ENCODE measurements at places on chromosomes 7 and 10.

GRCh38 chr7:72025381-72025960 lies 386.7 kb downstream of the CALN1 start:
- DNase-seq = no peak

GRCh38 chr7:152847386-152847908 lies 87.9 kb downstream of the ACTR3B start:
- DNase-seq = no peak

GRCh38 chr10:91420868-91421267 lies 10.7 kb downstream of the HECTD2 start:
- no peak for DNase-seq

- DNase-seq = no peak
Observed at GRCh38 chr10:72830625-72831024, 62.9 kb upstream of the OIT3 start.

- no peak for DNase-seq
Observed at GRCh38 chr7:91767820-91768219, 112.7 kb downstream of the MTERF1 start.

DNA sequence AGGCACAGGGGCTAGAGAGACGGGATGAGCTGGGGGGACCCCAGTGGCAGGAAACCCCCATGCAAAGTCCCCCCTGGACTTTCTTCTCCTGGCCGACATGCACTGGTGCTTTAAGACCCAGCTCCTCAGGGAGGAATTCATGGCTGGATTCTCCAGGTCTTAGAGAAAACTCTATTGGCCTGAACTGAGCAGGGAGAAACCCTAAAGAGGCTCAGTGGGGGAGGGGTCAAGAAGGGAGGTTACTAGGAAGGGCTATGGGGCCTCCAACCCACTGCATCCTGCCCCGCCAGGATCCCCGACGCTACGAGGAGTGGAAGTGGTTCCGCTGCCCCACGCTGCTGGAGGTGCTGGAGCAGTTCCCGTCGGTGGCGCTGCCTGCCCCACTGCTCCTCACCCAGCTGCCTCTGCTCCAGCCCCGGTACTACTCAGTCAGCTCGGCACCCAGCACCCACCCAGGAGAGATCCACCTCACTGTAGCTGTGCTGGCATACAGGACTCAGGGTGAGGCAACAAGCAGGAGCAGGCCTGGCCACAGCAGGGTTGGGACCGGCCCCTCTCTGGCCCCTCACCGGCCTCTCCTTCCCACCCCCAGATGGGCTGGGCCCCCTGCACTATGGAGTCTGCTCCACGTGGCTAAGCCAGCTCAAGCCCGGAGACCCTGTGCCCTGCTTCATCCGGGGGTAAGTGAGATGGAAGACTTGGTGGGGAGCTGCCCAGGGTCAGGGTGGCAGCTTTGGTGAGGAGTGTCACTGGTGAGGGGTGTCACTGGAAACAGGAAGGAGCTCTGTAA lies 13.8 kb downstream of the ATG9B start:
- no peak for DNase-seq

DNA sequence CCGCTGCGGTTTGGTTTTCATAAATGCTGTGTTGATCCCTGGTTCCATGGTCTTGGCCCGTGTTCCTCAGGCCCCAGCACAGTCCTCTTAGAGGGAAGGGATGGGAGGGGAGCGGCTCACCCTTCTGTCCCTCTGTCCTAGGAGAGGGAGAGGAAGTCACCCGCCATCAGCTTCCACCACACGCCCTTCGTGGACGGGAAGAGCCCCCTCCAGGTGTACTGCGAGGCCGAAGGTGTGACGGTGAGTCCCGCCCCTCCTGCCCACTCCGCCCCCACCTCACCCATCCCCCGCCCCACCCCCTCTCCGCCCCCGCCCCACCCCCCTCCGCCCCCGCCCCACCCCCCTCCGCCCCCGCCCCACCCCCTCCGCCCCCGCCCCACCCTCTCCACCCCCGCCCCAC lies 37.5 kb upstream of the DPYSL4 start:
- DNase-seq = no peak

DNA sequence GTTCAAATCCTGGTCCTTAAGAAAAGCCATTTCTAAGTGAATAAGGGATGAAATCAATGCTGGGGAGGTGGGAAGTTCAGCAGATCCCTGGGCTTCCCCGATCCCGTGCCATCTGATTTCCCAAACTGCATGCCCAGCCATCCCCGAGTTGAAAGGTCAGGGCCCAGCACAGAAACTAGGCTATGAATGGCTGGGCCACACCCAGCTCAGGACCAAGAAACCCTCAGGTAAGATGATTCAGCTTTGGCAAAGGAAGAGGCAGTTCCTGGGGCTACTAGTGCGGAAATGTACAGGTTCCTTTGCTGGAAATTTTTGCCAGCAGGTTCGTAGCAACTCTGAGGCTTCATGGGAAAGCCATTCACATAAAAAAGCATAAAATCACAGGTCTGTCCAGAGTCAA lies 182.7 kb downstream of the FAM107B start:
- no peak for DNase-seq

DNA sequence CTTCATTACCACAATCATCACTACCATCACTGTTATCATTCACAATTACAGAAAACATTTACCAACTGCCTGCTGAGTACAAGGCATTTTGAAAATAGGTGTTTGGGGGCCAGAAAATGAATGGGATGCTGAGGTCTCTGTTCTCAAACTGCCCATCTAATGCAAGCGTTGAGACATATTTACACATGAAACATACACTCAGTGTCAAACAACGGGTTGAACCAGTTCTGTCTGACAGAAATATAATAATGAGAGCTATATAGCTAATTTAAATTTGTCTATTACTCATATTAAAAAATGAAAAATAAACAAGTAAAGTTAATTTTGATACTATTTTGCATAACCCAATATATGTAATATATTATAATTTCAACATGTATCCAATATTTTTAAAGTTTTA lies 303.1 kb downstream of the KCNMA1 start:
- DNase-seq = no peak

DNA sequence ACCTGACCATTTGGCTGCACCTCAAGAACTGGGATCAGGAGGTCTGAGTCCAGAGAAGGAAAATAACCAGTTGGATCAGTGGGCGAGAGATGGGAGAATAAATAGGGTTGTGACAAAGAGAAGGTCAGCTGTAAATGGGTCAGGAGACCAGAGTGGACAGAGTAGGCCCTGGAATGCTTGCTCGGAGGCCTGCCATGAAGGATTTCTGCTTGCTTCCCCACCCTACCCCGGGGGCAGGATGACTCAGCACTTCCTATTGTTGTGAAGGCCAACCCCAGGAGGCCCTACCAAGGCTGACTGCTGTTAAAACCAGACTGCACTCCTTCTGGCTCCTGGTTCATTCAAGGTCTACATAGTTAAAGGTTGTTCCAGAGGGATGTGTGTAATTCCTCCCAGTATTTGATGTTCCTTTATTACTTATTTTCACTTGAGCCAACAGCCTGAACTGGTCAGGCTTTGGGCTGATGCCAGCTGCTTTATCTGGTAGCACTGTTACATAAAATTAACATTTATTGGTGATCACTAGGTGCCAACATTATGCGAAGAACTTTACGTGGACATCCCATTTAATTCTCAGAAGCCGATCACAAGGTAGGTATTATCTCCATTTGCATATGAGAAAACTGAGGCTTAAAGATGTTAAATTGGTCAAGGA lies 27.3 kb upstream of the IFRD1 start:
- DNase-seq = peak; percentile 84

DNA sequence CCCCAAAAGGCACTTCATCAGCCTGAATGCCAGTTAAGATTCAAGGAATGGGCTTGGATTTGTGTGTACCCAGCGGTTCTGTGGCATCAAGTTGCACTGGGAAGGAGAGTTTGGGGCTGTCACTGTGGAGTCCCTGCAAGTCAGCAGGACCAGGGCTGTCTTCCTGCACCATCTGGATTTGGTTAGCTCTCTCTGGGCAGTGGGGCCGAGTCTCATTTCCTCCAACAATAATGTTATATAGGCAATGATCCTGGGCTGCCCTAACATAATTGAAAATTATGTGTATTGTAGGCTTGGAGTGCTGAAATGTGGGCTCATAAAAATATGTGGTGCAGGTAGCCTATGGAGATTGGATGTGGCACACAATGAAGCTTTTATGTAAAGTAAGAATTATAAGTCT lies 87.2 kb downstream of the TCF7L2 start:
- DNase-seq = no peak

DNA sequence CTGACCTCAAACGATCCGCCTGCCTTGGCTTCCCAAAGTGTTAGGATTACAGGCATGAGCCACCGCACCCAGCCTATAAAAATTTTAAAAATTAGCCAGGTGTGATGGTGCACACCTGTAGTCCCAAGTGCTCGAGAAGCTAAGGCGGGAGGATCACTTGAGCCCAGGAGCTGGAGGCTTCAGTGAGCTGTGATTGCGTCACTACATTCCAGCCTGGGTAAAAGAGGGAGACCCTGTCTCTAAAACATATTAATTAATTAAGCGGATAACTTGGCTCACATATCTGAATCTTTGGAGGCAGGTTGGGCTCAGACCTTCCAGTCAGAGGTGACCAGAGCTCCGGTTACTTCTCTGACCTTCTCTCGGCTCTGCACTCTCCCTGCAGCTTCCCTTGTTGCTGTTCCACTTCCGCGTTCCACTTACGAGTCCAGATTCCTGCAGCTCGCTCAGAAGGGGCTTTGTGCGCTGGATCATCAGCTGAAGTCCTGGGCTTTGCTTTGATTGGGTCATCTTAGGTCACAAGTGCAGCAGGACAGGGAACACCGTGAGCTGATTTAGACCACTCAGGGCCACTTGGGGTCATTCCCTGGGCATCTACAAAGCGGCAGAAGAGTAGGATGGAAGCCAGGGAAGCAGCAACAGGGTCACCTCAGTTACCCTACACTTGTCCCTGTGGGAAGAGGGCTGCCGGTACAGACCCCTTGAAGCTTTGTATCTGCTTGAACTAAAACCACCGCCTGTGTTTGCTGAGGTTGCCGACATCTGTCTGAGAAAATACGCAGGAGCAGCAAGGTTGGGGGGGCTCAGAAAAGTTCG lies 2.0 kb upstream of the ARPC1B start:
- DNase-seq = no peak

DNA sequence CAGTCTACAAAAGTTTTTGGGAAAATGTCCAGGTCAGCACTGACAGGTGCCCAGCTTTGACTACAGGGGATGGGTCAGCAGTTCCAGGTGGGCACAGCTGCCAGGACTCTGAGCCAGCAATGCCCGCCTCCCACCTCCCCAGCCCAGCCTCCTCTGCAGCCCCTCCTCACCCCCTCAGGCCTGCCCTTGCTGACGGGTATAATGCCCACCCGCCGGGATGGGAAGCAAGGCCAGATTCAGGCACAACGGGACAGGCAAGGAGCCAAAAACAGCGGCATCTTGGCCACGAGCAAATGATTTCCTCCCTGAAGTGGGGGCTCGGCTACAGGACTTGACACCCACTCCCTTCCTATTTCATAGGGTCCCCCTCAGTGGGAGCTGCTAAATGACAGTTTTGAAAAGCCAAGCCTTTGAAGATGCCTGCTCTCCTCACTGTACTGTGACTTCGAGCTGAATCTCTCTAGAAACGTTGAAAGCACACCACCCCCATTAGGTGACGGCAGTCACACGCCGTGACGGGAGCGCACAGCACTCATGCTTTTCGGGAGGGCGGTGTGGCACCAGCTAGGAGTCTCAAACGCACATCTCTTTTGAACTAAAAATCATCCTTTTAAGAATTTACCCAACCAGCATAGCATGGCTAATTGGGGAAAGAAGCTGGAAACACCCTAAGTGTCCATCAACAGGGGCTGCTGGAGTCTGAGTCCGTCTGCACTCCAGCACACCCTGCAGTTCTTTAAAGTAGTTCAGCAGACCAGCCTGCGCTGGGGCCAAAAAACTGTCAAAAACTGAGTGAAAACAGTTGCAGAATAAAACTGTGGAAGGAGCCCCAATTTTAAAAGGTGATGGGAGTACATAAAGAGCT lies 29.6 kb downstream of the MAD1L1 start:
- no peak for DNase-seq

DNA sequence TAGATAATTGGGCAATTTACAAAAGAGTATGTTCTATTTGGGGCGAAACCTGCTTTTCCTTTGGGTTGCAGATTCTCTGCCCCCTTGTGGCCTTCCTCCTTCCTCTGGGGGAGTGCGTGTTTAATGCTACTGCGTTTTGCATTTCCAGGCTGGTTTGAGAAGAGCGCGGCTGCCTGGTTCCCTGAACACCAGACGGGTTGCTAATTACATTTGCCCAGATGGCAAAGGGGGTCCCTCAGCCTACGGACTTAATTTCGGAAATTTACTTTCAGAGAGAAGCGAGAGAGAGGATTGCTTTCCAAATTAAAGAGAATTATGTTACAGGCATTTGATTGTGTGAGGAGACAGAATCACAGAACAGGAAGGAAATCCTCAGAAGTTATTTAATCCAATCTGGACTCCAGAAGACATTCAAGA lies 91.9 kb upstream of the JAZF1 start:
- no peak for DNase-seq

DNA sequence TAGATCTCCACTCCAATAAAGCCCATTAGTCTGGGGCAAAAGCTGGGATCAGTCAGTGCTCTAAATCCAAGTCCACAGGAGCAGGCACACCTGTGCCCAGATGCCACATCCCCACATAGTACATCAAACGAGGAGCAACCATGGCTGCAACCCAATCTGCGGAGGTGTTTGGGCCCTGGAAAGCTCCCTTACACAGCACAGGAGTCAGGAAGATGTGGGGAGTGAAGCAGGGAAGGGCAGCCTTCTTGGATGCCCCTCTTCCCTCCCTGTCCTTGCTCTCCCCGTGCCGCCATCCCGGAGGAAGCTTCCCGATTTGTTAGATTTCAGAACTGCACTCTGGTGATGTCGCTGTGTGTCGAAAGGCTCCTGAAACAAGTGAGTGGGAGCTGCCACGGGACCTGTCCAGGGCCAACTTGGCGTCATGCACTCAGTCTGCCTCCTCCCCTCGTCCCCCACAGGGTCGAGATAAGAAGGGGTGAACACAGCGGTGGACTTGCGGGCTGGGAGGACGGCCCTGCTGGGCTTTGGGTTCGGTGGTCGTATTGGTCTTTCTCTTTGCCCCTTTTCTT lies 230.6 kb upstream of the GRB10 start:
- DNase-seq = no peak

- DNase-seq = no peak
Observed at GRCh38 chr10:94038024-94038423, 44.3 kb downstream of the PLCE1 start.

- no peak for DNase-seq
Observed at GRCh38 chr7:29955799-29956486, 33.7 kb downstream of the SCRN1 start.

DNA sequence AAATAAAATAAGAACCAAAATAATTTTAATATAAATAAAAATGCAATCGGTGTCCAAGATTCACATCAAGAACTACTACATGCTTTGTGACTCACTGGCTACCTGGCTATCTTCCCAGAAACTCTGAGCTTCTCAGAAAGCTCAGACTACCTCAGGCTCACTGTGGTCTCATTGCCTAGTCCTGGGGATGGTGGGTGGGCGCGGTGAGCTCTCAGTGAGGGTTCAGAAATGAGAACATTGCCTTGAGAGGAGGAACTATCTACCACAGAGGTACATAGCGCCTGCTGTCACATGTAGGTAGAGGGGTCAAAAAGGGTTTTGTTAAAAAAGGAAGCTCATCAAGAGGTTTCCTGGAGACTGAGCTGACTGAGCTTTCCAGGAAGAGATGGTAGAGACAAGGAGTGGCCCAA lies 108.0 kb downstream of the WDFY4 start:
- DNase-seq = no peak
